ENCODE measurements at places on chromosomes 2 and 18.

- DNase-seq = no peak
Measured at GRCh38 chr18:29096079-29096770, 919.3 kb upstream of the CDH2 start.

DNA sequence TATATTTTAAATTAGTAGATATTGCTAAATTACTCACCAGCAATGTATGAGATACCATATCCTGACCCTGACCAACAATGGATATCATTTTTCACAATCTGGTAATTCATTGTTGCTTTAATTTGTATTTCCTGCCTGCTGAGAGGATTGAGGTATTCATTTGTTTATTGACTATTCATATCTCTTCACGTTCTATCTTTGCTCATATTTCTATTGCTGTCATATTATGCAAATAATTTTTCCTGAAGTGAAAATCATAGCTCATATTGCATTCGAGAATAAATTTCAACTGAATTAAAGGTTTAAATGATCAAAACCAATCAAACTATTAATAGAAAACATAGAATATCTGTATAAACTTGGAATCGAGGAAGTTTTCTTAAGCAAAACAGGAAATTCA, 31.0 kb downstream of the INO80D start:
- no peak for DNase-seq

DNA sequence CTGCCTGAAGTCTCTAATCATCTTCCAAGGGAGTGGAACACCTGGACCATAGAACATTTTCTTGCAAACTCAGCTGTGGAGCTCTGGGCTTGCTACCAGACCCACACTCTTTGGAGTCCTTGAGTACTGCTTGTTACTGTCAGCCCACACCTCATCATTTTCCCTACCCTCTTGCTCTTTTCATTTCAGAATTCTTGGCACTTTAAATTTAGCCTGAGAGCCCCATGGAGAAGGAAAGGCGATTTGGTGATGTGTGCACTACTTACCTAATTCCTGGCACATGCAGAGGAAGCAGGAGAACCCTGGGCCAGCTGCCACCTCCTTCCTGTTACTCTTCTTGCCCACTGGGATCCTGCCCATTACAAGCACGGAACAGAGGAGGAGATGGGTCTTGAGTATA, 31.7 kb downstream of the TMEM178A start:
- no peak for DNase-seq

GRCh38 chr2:97982621-97983020, 13.1 kb downstream of the TMEM131 start:
- DNase-seq = no peak

DNA sequence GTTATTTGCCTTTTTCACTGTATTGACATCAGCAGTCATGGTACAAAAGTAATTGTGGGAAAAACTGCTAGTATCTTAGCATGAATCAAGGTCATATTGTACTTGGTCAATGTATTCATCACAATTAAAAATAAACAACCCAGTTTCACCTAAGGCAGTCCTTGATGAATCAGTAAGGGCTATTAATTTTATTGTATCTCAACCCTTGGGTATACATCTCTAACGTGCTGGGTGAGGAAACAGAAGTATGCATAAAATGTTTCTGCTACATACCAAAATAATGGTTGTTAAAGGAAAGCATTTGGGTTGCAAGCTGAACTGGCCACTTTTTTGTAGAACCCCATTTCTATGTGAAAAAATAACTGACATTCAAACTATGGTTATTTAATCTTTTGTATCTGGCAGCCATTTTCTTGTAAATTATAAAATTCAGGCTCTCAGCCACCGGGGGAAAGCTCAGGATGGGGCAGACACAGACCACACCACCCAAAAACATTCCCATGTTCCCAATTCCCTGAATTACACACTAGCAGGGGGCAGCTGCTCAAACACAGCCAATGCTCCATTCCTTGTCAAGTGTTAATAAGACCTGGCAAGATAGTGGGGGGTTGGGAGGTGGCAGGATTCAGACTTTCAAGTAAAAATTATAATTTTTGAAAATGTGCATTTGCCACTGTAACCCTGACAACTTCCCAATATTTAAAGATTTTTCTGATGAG, 49.3 kb downstream of the OLA1 start:
- no peak for DNase-seq

- DNase-seq = no peak
Measured at GRCh38 chr2:158414538-158414937, 42.0 kb downstream of the CCDC148 start.

- DNase-seq = no peak
Measured at GRCh38 chr2:127463155-127463991, 45.1 kb downstream of the PROC start.

GRCh38 chr2:205636549-205637319, 45.6 kb upstream of the NRP2 start:
- DNase-seq = no peak

DNA sequence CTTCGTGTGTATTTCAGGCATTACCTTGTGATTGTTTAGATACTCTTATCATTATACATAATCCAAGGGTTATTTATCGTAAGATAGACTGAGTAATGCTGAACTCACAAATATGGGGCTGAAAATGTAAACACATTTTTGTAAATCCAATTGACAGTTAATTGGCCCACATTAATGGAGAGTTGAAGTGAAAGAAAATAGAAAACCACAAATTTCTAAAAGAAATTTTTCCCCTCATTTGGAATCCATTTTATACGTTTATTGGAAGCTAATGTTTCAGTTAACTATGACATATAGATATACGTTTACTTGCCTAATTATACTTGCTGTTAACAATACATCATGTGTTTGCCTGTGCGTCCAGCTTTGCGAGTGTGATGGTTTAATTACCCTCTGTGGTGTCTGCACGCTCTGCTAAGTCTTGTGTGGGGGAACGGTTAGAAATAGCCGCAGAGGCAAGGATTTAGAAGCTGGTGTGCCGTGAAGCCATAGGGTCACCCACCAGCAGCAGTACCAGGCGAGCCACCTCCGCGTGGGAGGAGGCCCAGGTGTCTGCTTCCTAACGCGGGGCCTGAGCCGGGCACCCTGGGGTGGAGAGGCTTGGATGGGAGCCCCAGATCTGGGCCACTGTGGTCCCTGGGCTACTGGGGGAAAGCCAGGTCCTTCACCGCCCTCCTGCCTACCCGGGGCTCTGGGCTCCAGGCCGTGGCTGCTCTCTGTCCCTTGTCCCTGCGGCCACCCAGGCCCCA, 38.0 kb downstream of the TSHZ1 start:
- no peak for DNase-seq
